SK-N-SH (cell line): ENCODE measurements at places on chromosomes 13 and 19. TPM values are rescaled to one million over a fixed set of nuclear protein-coding genes. Genes with fewer than 3 reads are reported as not detected.

The CERS1 gene
- polyA plus RNA-seq, result 5.4 and 7.3 TPM in 2 replicates

DNA sequence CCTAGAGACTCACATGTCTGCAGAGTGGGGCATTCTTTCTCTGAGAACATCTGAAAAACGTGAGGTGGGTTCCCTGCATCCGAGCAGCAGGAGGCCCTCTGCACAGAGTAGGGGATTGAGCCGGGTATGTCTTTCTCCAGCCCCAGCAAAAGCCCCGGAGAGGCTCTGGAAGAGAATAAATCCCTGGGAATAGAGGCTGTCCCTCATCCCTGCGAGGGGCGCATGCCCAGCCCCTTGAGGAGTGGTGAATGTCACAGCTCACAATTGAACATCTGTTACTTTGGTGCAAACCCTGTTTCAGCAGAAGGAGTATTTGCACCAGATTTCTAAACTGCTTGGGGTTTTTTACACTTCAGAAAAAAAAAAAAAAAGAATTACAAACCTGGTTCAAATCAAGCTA lies 164.6 kb downstream of the FGF14 start:
- no peaks in the 10 kb centered on the region for H3K36me3 ChIP-seq
- H3K4me3 ChIP-seq, result no peak overlapping the region
- H3K27me3 ChIP-seq, result no peaks in the 10 kb centered on the region
- DNase-seq, result no peak
- no peaks in the 10 kb centered on the region for H3K4me1 ChIP-seq

GRCh38 chr13:113224486-113224885 lies 15.1 kb downstream of the CUL4A start:
- H3K4me1 ChIP-seq, result no peaks in the 10 kb centered on the region; the same call in 1 of the 2 replicates
- H3K4me3 ChIP-seq, result no peak overlapping the region
- no peak overlapping the region for H3K27ac ChIP-seq
- no peaks in the 10 kb centered on the region for H3K27me3 ChIP-seq

DNA sequence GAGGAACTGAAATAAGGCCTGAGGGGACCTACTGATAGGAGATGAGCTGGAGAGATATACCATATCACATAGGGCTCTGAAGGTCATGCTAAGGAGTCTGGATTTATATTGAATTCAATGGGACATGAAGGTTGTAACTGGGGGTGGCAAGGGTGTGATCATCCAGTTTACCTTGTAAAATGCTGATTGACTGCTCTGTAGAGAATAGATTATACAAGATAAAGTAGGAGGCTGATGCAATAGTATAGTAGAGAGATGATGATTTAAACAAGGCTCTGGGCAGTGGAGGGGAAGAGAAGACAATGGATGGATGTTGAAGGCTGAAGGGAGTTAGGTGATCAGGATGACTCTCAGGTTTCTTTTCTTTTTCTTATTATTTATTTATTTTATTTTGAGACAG lies 18.0 kb upstream of the PAN3 start:
- no peak overlapping the region for H3K4me3 ChIP-seq
- no peaks in the 10 kb centered on the region for H3K4me1 ChIP-seq
- DNase-seq, result no peak
- H3K27ac ChIP-seq, result no peak overlapping the region

The PCDH20 gene
- polyA plus RNA-seq, result 0.02 TPM in 1 of 2 replicates, not detected in the other

The AZU1 gene
- 0.15 TPM in 2 replicates for polyA plus RNA-seq

The FFAR1 gene
- polyA plus RNA-seq, result not detected in 2 replicates

The EPS8L1 gene
- 9.6 and 12.9 TPM in 2 replicates for polyA plus RNA-seq

- no peak overlapping the region for H3K4me3 ChIP-seq
- H3K4me1 ChIP-seq, result peaks cover 6% of the 10 kb centered on the region; the same call in 1 of the 2 replicates
- DNase-seq, result no peak
Observed at GRCh38 chr19:31096935-31097545, 252.2 kb downstream of the TSHZ3 start.

The CEACAM16 gene
- polyA plus RNA-seq, result not detected in 2 replicates

- DNase-seq, result no peak
- no peaks in the 10 kb centered on the region for H3K27me3 ChIP-seq
- H3K36me3 ChIP-seq, result peaks cover 65% of the 10 kb centered on the region
- no peak overlapping the region for H3K4me3 ChIP-seq
- H3K4me1 ChIP-seq, result no peaks in the 10 kb centered on the region
- H3K27ac ChIP-seq, result no peak overlapping the region
Observed at GRCh38 chr19:57512845-57513244, 13.1 kb downstream of the ZNF773 start.

DNA sequence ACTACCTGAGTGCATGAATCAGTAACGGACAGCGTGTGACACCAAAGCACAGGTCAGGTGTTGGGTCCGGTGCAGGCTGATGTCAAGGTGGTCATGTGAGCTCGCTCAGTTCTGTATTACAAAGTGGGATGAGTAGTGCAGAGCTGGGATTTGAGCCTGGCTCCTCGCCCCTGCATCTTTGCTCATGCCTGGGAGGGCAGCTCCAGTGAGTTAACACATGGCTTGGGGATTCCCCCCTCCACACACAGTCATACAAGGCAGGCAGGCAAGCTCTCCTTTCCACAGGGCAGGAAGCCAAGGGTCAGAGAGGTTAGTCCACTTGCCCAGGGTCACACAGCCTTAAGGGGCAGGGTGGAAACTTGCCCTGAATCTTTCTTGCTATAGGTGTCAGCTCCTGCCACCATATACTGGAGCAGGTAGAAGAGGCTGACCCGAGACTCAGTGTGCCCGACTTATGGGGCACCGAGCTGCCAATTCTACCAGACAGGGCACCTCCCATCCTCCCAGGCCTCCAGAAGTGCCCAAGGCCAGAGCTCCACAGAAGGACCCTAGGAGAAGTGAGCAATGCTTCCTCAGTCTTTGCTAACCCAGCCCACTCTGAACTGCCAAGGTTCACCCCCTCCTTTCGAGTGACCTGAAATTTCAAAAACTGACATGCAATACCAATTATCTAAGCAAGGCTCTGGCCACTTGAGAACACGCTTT lies 35.4 kb downstream of the ZNF787 start:
- no peaks in the 10 kb centered on the region for H3K4me1 ChIP-seq
- no peak for DNase-seq
- no peak overlapping the region for H3K27ac ChIP-seq
- no peaks in the 10 kb centered on the region for H3K36me3 ChIP-seq
- no peak overlapping the region for H3K4me3 ChIP-seq

The SHISA7 gene
- 0.02 TPM in 1 of 2 replicates, not detected in the other for polyA plus RNA-seq

DNA sequence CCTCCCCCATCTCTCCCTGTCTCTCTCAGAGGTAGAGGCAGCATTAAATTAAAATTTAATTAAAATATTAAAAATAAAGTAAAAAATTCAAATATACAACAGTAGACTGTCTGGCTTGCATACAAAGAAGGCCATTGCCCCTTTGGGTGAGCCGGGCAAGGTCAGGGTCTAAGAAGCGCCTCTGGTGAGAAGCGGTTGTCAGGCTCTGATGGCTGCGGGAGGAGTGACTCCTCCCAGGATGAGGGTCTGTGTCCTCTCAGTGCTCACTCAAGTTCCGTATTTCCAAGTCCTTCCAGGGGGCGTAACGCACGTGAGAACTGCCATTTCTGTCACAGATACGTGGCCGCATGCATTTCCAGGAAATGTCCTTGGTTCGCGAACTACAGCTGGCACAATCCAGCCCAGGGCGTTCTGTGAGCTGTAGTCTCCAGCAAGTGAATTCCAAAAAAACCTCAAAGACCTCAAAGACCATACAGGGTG lies 737 bp upstream of the ZNF181 start:
- peak overlapping the region; percentile 98 for H3K27ac ChIP-seq
- no peaks in the 10 kb centered on the region for H3K27me3 ChIP-seq
- peak; percentile 61 for DNase-seq
- peak overlapping the region; percentile 82 for H3K4me3 ChIP-seq

DNA sequence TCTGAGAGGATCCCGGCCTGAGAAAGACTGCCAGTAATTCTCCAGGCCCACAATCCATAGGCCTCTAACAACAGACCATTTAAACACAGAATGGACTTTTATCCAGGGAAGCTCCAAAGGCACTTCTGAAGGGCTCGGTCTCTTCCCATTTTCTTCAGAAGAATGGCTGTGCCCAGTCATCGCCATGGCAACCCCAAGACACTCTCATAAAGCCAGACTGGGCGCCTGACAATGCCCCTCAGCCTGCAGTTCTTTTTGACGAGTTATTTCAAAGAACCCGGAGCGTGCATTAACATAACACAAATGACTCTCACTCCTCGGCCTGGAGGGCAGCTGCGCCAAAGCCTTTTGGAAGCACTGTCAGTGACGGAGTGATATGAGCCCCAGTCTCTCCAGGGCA lies 61.0 kb downstream of the RASA3 start:
- no peaks in the 10 kb centered on the region for H3K27me3 ChIP-seq
- no peak overlapping the region for H3K27ac ChIP-seq
- DNase-seq, result no peak

DNA sequence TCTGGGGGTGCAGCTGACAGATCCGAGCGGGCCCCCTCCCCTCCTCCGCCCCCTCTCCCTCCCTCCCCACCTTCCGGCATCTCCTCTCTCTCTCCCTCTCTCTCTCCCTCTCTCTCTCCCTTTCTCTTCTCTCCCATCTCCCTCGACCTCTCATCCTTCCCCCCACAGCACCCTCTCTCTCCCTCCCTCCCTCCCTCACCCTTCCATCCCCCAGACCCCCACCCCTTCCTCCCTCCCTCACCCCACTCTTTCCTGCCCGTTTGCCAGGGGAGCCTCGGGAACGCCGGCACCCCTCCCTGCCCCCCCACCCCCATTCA lies 666 bp downstream of the CELF5 start:
- H3K27ac ChIP-seq, result no peak overlapping the region
- no peak overlapping the region for H3K4me3 ChIP-seq
- H3K27me3 ChIP-seq, result no peaks in the 10 kb centered on the region
- H3K4me1 ChIP-seq, result no peaks in the 10 kb centered on the region

DNA sequence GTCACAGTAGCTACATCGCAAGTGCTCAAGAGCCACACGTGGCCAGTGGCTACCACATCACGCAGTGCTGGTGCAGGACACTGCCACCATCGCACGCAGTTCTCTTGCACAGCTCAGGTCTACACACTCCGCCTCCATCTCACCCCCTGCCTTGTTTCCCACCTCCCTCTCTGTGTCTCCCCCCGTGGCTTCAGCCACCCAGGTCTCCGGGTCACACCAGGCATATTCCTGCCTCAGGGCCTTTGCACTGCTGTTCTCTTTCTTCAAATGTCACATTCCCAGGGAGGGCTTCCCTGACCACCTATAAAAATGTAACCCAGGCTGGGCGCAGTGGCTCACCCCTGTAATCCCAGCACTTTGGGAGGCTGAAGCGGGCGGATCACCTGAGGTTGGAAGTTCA lies 10.6 kb downstream of the CCDC8 start:
- no peak overlapping the region for H3K27ac ChIP-seq
- H3K36me3 ChIP-seq, result no peaks in the 10 kb centered on the region
- no peaks in the 10 kb centered on the region for H3K27me3 ChIP-seq
- no peak for DNase-seq

The ZNF729 gene
- not detected in 2 replicates for polyA plus RNA-seq

- no peaks in the 10 kb centered on the region for H3K27me3 ChIP-seq
- no peaks in the 10 kb centered on the region; the same call in 1 of the 2 replicates for H3K4me1 ChIP-seq
- H3K36me3 ChIP-seq, result no peaks in the 10 kb centered on the region
- DNase-seq, result no peak
Observed at GRCh38 chr19:11563532-11563931, 4.5 kb upstream of the ELOF1 start.

- H3K27ac ChIP-seq, result peak overlapping the region; percentile 91
- H3K4me3 ChIP-seq, result no peak overlapping the region
- no peaks in the 10 kb centered on the region for H3K36me3 ChIP-seq
- H3K4me1 ChIP-seq, result peaks cover 61% of the 10 kb centered on the region
- DNase-seq, result peak; percentile 89
Observed at GRCh38 chr19:33437821-33438671, 64.5 kb downstream of the CEBPG start.

GRCh38 chr13:51235756-51236490 lies 13.7 kb downstream of the FAM124A start:
- H3K27me3 ChIP-seq, result no peaks in the 10 kb centered on the region
- H3K36me3 ChIP-seq, result no peaks in the 10 kb centered on the region
- no peak overlapping the region for H3K4me3 ChIP-seq
- no peak for DNase-seq
- H3K27ac ChIP-seq, result no peak overlapping the region

DNA sequence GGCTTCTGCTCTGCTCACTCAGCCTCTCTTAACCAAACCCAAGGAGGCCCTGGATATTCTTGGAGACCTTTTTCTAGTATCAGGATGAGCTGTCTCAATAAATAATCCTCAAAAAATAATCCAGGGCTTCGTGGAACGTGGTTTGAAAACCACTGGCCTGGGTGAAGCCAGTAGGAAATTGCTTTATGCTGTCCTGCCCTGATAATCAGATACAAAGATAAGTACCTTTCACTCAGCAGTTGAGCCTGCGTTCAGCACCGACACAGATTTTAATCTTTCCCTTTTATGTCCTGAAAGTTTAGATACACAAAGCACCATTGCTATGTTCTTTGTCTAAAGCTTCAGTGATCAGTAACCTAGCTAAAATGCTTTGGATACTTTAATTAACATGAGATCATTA lies 460.0 kb downstream of the RFC3 start:
- no peak overlapping the region for H3K4me3 ChIP-seq
- no peak overlapping the region for H3K27ac ChIP-seq
- DNase-seq, result no peak
- no peaks in the 10 kb centered on the region for H3K27me3 ChIP-seq
- no peaks in the 10 kb centered on the region for H3K36me3 ChIP-seq

GRCh38 chr19:31313291-31314030 lies 35.8 kb downstream of the TSHZ3 start:
- no peak for DNase-seq
- H3K27me3 ChIP-seq, result no peaks in the 10 kb centered on the region
- H3K36me3 ChIP-seq, result no peaks in the 10 kb centered on the region; the same call in 1 of the 2 replicates
- H3K27ac ChIP-seq, result no peak overlapping the region; the same call in 1 of the 2 replicates
- peaks cover 27% of the 10 kb centered on the region; the same call in 1 of the 2 replicates for H3K4me1 ChIP-seq
- H3K4me3 ChIP-seq, result no peak overlapping the region

GRCh38 chr13:24784319-24784718 lies 20.4 kb downstream of the RNF17 start:
- H3K36me3 ChIP-seq, result no peaks in the 10 kb centered on the region
- H3K27me3 ChIP-seq, result no peaks in the 10 kb centered on the region; the same call in 1 of the 2 replicates

DNA sequence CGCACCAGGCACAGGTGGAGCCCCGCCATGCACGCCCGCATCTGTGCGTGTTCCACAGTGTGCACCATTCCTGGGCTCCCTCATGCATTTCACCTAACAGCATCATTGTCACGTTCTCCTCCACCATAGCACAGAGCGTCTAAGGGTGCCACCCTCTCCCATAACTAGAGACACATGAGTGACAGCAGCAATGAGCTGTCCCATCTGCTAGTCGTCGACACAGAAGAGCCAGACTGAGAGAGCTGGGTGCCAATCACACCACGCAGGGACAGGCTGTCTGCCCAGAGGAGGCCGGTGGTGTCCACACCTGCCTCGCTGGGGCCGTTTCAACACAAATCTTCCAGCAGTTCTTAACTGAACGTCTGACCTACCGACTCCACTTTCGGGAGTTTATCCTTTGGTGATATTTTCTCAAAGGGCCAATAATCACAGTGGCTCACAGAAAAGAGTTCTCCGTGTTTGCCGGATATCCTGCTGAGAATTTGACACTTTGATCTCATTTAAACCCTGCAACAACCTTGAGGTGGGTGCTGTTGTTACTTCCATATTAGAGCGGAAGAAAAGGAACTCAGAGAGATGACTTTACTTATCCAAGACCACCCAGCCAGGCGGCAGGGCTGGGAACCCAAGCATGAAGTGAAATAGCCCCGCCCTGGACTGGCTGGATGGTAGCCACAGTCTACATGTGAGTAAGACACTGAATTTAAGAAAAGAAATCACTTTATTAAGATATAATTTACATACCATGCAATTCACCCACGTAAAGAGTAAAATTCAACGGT lies 16.2 kb downstream of the CLEC11A start:
- H3K27ac ChIP-seq, result no peak overlapping the region
- peaks cover 79% of the 10 kb centered on the region for H3K27me3 ChIP-seq
- DNase-seq, result no peak
- H3K4me1 ChIP-seq, result no peaks in the 10 kb centered on the region
- H3K36me3 ChIP-seq, result no peaks in the 10 kb centered on the region

GRCh38 chr19:1657746-1658145 lies 5.3 kb upstream of the TCF3 start:
- DNase-seq, result no peak
- H3K27ac ChIP-seq, result no peak overlapping the region
- H3K36me3 ChIP-seq, result no peaks in the 10 kb centered on the region
- no peak overlapping the region for H3K4me3 ChIP-seq
